ENCODE measurements at places on chromosomes 3 and 15. TPM values are rescaled to one million over a fixed set of nuclear protein-coding genes. Genes with fewer than 3 reads are reported as not detected.
A peak's percentile ranks its signal among the peaks of the same experiment; 100 is the strongest.

DNA sequence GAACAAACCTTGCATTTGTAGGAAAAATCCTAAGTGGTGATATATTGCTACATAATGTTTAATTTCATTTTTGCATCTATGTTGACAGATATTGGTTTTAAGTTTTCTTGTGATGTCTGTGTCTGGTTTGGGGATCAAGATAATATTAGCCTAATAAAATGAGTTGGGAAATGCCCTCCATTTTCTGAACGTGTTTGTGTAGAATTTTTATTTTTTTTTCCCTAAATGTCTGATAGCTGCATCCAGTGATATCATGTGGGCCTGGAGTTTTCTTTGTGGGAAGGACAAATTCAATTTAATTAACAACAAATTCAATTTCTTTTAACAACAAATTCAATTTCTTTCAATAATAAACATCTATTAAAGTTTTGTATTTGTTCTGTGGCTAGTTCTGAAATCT, 35.1 kb downstream of the NEDD4 start:
- no peak overlapping the region for H3K27ac ChIP-seq
- no peak overlapping the region for H3K4me3 ChIP-seq
- H3K36me3 ChIP-seq = no peaks in the 10 kb centered on the region
- no peak for DNase-seq

The NPHP3 gene
- 40.9 TPM for total RNA-seq

- H3K4me3 ChIP-seq = no peak overlapping the region
- H3K36me3 ChIP-seq = no peaks in the 10 kb centered on the region
- peaks cover 15% of the 10 kb centered on the region for H3K4me1 ChIP-seq
- peak; percentile 47 for DNase-seq
- H3K27me3 ChIP-seq = no peaks in the 10 kb centered on the region
Observed at GRCh38 chr3:170751083-170751898, 118.7 kb downstream of the RPL22L1 start.

DNA sequence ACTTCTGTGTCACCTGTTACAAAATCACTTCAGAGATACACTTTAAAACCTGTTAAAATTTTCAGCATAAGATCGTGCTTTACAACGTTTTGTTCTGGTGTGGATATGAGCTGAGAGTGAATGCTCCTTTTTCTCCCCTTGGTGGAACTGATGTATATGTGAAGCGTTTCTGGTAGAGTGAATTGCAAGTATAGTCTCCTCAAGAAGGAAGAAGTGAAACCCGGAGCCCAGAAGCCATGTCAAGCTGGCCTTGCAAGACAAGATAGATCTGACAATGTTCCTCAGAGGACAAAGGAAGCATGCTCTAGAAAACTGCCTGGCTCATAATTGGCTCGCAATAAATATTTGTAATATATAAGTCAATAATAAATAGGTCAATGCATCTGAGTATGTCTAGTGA, 23.6 kb downstream of the SERPINI2 start:
- no peaks in the 10 kb centered on the region for H3K27me3 ChIP-seq
- H3K36me3 ChIP-seq = no peaks in the 10 kb centered on the region
- H3K27ac ChIP-seq = no peak overlapping the region
- no peak for DNase-seq

The CX3CR1 gene
- total RNA-seq = 2.0 TPM
